NCI-H1417 treated with DMSO at 0.1 percent for 48 hours (cell line): ENCODE measurements at places on chromosomes 1 and 21.

- no peak for DNase-seq
These were observed 12.9 kb downstream of the PI4KB start for GRCh38 chr1:151314137-151314875.

- DNase-seq, result no peak
These were observed 28.9 kb downstream of the FOXO6 start for GRCh38 chr1:41390166-41390565.

DNA sequence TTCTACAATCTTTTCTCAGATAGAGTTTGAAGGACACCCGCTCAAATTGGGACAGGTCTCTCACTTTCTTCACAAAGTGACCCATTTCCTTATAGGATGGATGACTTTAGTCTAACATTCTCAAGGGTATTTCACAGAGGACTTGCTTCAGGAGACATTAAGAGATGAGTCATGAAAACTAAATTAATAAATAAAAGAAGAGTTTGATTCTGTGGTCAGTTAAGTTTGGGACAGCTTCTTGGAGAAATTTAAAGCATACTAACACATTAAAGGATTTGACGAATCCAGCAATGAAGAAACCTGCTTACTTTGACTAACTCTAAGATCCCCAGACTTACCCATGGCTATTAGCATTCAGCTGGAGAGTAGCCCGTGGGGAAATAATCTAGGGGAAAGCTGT lies 95.6 kb upstream of the RAB3GAP2 start:
- no peak for DNase-seq

- DNase-seq, result no peak
These were observed 21.3 kb downstream of the RBM15 start for GRCh38 chr1:110360431-110360830.

GRCh38 chr21:29025328-29025713 lies 853 bp downstream of the USP16 start:
- DNase-seq, result no peak

- DNase-seq, result no peak
These were observed 35.1 kb downstream of the MSTO1 start for GRCh38 chr1:155645034-155645598.

DNA sequence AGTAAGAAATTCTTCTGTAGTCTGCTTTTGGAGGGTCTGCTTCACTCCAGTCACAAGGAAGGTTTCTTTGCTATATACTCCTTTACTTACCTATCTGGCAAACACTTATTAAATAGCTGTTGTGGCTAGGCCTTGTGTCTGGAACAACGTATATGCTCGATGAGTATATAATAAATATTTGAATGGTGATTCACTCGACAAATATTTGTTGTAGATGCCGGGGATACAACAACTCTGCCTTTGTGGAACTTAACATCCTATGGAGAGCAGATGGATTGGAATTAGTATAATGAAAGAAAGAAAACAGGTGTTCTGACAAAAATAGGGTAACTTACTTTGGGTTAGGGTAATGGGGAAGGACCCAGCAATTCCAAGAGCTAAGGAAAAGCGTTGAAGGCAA lies 31.1 kb downstream of the KPNA6 start:
- no peak for DNase-seq

DNA sequence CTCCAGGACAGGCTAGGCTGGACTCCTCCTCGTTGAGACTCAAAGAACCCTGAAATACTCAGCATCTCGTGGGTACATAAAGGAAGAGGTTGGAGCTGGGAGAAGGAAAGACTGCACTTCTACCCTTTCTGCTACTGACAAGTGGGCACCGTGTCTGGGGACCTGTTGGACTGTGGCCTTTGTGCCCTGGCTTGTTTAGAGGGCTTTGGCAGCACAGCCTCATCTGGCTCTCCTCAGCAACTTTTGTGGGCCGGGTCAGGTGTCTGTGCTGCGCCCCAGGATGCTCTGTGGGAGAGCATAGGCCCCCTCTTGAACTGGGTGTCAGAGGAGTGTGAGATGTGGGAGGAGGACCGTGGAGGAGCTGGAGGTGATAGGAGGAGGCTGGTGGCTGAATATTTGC lies 142.4 kb downstream of the FCRL5 start:
- no peak for DNase-seq

DNA sequence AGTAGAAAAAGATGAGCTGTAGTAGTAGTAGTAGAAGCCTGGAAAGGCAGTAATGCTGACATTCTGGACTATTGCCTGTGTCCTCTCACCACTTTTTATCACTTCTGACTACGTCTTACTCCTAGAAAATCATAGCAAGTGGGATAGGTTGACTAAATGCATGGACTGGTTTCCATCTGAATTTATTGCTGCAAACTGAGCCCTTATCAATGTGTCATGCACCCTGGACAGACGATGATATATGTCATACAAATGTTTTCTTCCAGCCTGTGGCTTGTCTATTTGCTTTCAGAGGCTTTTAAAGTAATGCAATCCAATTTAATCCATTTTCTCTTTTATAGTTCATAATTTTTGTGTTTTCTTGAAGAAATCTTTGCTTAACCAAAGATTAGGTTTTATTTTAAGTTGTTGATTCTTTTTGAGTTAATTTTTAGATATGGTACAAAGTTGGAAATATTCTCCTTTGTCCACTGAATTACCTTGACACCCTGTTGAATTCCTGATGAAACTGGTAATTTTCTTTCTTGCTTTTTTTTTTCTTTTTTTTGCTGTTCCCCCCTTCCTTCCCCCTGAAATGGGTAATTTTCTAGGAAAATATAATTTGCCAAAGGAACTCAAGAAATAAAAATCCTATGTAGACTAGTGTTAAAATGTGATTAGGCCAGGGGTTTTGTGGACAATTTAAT lies 47.1 kb downstream of the PHACTR4 start:
- DNase-seq, result no peak

GRCh38 chr1:165288350-165289120 lies 68.0 kb downstream of the LMX1A start:
- peak; percentile 49 for DNase-seq

GRCh38 chr1:6090996-6091822 lies 45.5 kb downstream of the KCNAB2 start:
- no peak for DNase-seq

- no peak for DNase-seq
These were observed 434.8 kb downstream of the LMO4 start for GRCh38 chr1:87763483-87763882.

DNA sequence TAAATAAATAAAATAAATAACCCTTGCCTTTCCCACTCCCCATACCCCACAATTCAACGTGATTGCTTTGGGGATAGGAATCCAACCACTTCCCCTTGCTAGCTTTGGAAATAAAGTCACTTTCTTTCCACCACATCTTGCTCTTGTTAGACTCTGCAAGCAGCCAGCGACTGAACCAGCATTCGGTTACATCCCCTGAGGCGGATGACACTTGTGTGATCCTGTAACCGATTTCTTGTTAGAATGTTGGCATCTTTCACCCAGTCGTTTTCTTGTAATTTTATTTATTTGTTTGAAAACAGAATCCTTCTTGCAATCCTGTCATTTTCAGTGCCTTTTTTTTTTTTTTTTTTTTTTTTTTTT lies 1.6 kb upstream of the IFNGR2 start:
- no peak for DNase-seq

DNA sequence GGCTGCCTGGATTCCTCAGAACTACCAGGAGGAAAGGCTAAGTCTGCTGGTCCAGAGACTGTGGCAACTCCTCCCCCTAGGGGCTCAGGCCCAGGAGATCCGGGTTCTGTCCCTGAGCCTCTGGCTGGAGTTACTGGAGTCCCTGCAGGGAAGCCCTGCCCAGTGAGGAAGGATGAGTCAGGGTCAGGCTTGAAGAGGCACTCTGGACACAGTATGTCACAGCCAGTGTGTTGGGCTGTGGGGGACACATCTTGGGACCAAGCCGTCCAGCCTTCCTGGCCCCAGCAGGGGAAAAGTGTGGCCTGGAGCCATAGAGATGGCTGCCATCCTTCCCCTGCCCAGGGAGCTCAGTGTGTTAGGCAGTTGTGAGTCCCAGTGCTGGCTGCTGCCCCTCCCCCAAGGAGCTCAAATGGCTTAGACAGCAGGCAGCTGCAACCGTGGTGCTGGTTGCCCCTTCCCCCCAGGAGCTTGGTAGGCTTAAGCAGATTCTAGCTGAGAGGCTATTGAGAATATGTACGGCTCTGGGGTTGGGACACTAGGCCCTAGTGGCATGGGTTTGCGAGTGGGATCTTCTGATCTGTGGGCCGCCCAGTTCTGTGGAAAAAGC lies 28.2 kb upstream of the RABGAP1L start:
- no peak for DNase-seq

DNA sequence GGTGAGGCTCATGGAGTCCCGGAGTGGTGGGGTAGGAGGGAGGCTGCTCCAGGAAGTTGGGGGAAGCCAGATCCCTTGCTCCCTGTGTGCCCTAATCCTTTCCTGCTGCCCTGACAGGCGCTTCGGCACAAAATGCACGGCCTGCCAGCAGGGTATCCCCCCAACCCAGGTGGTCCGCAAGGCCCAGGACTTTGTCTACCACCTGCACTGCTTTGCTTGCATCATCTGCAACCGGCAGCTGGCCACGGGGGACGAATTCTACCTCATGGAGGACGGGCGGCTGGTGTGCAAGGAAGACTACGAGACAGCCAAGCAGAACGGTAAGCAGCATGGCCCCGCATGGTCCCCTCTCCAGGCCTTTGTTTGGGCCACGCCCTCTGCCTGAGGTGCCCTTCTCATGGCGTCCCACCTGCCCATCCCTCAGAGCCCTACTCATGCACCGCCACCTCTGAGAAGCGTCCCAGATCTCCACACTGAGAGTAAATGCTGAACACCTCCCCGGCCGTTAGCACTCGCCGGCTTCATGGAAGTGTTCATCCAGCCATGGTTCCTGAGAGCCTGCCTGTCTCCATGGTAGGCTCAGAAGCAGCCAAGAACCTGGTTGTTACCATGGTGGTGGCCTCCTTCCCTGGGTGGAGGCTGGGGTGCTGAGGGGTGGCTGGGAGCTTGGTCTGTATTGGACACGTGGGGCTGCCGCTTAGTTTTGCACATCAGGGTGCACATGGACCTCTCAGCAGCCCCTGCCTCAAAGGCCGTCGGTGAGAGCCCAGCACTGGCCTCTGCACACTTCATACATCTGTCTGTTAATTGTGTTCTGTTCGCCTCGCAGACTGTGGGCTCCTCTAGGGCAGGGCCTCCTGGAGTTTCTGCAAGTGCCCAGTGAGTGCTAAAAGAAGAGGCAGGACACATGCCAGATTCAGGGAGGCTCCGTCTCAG lies 36.5 kb downstream of the LHX4 start:
- DNase-seq, result no peak

GRCh38 chr21:43311301-43311817 lies 115.6 kb downstream of the SIK1 start:
- DNase-seq, result peak; percentile 98

GRCh38 chr1:10735563-10736305 lies 60.7 kb downstream of the CASZ1 start:
- no peak for DNase-seq

DNA sequence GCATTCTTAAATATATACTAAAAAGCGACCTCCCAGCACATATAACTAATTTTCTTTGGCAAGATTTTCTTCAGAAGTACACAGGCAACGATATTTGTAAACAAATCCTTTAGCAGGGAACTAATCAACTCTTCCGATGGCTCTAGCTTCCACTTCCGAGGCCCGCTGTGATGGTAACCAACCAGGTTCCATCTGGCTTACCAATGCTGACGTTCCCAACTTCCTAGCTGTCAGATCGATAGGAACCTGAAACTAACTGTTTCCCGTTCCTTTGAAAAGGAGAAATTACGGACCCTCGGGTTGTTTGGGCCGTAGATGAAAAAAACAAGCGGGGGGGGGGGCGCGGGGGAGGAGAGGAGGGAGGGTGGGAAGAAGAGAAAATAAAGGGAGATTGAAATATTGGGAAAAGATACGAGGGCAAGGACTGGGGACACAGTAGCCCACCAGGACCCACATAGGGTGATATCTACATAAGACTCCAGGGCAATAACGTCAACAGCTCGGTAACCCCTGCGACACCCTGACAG lies 513 bp downstream of the GTF2B start:
- DNase-seq, result no peak

GRCh38 chr1:5858844-5859407 lies 133.3 kb downstream of the NPHP4 start:
- DNase-seq, result no peak

- no peak for DNase-seq
These were observed 48.8 kb downstream of the TENT5C start for GRCh38 chr1:117654493-117655219.

GRCh38 chr1:248873409-248873992 lies 14.6 kb upstream of the ZNF692 start:
- peak; percentile 96 for DNase-seq

DNA sequence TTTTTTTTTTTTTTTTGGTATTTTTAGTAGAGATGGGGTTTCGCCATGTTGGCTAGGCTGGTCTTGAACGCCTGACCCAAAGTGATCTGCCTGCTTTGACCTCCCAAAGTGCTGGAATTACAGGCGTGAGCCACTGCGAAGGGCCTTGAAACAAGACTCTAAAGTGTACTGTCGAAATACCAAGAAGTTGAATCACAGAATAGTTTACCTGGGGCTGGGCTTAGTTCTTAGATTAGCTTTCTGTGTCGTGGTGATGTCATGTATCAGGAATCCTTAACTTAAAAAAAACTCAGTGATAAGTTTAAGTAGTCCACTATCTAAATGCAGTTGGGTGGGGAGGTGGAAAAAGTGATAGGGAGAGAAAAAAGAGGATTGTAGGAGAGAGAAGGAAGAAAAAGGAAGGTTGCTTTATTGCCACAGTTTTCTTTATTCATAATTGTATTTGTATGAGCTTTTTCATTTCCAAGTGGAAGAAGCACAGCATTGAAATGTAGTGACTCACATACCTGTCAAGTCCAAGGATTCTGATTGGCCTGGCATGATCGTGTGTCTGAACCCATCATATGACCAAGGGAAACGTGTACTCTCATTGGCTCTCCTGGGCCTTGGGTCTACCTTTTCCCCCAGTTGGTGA lies 13.4 kb downstream of the ITSN1 start:
- no peak for DNase-seq

DNA sequence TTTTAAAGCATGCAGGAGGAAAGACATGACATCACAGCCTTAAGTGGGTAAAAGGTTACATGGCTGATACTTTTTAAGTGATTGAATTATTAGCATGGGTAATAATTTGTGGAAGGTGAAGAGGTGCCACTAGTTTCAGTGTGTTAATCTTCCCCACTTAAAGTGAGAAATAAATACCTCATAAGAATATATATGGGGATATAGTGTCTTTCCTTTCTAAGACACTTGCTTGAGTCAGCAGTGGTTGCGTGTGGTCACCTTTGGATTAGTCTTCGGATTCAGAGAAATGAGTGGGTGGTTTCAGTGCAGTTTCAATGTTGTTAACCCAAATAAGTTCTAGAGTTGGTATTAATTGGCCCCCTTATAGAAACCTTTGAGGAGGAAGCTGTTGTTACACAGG lies 94.1 kb downstream of the ADGRL2 start:
- DNase-seq, result no peak

GRCh38 chr1:60134716-60135115 lies 61.1 kb upstream of the C1orf87 start:
- DNase-seq, result no peak

DNA sequence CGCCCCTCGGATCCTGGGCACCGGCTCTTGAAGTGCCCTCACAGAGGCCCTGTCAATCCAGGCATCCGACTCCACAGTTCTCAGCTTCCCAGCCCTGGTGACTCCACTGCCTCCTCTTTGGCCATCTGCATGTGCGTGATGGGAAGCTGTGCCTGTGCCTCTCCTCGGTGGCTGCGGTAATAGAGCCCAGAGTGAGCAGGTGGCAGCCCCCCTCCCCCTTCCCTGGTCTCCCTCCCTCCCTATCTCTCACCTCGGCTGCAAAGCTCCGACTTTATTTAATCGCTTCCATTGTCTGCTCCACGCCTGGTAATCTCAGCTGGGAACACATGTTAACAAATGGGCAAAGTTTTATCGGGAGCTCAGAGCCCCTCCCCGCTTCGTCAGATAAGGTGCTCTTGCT lies 91.9 kb downstream of the IGSF21 start:
- DNase-seq, result no peak

GRCh38 chr1:17531682-17532487 lies 7.6 kb upstream of the ARHGEF10L start:
- no peak for DNase-seq
